ENCODE measurements at places on chromosomes 11 and 22.

GRCh38 chr22:28557184-28557583 lies 122.5 kb downstream of the TTC28 start:
- no peak for DNase-seq

- DNase-seq, result no peak
Observed at GRCh38 chr11:86246293-86246675, 1.7 kb downstream of the EED start.

- DNase-seq, result no peak
Observed at GRCh38 chr11:45993531-45994001, 71.1 kb downstream of the LARGE2 start.

- no peak for DNase-seq
Observed at GRCh38 chr11:114162719-114163123, 103.2 kb downstream of the ZBTB16 start.

- no peak for DNase-seq
Observed at GRCh38 chr11:111631666-111632039, 29.4 kb downstream of the SIK2 start.

GRCh38 chr11:841981-842369 lies 354 bp downstream of the POLR2L start:
- DNase-seq, result no peak

- DNase-seq, result no peak
Observed at GRCh38 chr22:50703726-50704509, 31.3 kb downstream of the SHANK3 start.

GRCh38 chr22:23714596-23715578 lies 24.1 kb downstream of the RGL4 start:
- DNase-seq, result no peak

DNA sequence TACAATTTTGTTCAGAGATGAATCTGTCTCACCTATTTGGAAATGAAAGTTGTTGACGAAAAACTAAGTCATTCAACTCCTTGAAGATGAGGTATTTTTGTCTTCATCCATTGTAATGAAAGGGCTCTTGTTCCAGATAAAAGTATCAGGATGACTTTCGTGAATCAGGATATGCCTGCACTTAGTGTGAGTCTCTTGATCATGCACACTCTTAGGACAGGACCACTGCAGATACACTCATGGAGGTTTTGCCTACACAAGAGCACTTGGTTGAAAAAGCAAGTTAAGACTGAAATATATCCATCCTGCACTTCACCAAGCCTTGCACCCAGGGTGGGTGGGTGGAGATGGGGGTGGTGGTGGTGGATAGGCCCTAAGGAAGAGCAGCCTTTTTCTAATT lies 120.8 kb upstream of the MTMR2 start:
- DNase-seq, result no peak

DNA sequence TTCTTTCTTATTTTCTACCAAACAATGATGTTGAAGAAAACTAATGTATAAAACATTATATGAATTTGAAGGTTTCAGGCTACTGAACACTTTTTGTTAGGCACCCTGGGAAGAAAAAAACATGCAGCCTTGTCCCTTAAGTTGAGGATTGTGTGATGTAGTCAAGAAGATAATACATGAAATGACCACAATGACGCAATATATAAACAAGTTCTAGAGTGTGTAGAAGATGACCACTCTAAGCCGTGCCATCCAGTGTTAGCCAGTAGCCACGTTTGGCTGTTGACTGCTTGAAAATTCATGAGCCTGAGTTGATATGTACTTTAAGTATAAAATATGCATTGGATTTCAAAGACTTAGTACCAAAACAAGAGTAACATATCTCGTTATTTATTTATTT lies 16.2 kb downstream of the SWAP70 start:
- DNase-seq, result no peak
